NCI-H1436 (cell line): ENCODE measurements at places on chromosomes 7 and 10.

DNA sequence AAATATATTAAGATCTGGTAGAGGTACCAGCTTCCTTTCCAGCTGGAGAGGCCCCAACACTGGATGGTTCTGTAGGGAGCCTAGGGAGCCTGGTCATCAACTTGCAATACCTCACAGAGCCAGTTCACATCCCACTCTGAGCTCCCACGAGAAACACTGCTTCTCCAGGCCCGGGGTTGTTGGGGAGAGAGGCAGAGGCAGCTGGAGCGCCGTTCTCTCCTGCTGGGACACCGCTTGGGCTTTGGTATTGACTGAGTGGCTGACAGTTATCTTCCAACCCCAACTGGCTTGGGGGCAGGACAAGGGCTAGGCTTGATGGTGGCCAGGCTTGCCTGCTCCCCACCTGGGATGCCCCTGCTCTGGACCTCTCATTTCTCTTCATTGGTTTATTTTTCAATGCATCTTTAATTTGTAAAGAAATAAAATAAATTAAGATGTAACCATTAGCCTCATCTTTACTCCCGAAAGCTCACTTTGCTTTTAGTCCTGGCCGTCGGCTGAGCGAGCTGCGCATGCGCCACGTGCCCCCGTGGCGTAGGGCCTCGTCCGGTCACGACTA is 10.0 kb upstream of the CHCHD1 start:
- no peak for DNase-seq

DNA sequence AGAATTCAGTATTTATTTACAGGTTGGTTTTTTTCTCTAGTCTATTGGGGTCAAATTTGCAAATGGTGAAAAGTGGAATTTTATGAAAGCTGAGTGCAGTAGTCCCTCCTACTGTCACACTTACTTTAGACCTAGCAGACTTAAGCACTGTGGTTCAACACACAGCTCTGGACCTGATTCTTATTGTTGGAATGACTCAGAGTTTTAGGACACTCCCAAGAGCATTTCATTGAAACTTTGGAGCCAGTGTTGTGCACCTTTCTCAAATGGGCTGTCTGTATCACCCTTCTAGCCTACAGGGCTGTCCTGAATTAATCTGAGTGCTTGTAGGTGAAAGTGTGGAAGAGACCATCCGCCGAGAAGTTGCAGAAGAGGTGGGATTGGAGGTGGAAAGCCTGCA is 16.1 kb downstream of the NUDT13 start:
- DNase-seq = no peak

DNA sequence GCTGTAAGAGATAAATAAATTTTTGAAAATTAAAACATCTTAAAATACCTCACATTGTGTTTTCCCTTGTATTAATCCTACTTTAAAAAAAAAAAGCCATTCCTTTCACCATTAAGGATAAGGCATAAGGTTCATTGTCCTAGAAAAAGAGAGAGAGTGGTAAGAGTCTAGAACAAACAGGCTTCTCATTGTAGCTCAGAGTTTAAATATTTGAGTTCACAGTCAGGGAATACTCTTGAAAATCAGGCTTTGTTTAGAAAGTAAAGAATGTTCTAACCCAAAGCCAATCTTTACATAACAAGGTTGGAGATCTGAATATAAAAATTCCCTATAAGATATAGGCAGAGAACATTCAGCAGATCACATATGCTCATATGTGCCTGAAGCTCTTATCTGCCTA is 40.2 kb upstream of the TES start:
- DNase-seq = no peak

GRCh38 chr10:86611386-86611785 is 43.0 kb upstream of the OPN4 start:
- no peak for DNase-seq

DNA sequence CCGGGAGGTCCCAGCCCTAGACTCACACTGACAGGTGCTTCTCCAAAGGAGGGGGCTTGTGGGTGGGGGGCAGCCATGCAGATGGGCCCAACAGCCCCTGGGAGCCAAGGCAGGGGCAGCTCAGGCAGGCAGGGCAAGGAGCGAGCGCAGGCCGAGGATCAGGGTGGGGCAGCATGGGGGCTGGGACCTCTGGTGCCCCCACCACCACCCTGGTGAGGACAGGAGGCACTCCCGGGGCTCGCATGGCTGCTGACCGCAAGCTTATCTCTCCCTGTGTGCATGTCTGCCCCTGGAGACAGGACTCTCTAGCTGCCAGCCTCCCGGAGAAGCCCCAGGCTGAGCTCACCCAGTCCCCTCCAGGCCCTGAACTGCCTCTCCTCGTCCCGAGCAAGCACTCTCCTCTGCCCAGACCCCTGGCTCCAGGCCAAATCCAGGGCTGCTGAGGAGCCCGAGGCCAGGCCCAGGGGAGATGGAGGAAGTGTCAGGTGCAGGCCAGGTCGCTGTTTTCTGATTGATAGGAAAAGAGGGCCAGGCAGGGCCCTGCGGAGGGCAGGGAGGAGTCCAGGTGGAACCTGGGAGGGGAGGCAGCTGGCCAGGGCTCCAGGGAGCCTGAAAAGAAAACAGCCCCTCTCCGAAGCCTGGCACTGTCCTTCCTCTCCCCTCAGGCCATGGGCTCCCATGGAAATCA is 39.0 kb downstream of the PDGFA start:
- DNase-seq = no peak

DNA sequence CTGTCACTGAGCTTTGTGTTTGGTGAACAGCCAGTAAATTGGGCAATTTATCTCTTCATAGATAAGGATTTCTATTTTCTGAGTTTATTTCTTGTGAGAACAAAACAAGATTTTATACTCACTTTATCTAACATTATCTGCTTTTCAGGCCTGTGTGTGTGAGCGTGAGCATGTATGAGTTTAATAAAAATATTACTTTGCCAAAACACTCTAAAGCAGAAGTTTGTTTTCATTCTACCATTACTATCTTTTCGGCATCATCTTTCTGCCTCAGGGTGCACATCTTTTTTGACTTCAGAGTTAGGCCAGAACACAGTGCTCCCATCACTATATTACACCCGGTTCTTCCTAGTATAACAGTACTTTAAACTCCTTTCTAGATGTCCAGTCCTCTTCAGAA is 13.0 kb downstream of the ZWINT start:
- no peak for DNase-seq

DNA sequence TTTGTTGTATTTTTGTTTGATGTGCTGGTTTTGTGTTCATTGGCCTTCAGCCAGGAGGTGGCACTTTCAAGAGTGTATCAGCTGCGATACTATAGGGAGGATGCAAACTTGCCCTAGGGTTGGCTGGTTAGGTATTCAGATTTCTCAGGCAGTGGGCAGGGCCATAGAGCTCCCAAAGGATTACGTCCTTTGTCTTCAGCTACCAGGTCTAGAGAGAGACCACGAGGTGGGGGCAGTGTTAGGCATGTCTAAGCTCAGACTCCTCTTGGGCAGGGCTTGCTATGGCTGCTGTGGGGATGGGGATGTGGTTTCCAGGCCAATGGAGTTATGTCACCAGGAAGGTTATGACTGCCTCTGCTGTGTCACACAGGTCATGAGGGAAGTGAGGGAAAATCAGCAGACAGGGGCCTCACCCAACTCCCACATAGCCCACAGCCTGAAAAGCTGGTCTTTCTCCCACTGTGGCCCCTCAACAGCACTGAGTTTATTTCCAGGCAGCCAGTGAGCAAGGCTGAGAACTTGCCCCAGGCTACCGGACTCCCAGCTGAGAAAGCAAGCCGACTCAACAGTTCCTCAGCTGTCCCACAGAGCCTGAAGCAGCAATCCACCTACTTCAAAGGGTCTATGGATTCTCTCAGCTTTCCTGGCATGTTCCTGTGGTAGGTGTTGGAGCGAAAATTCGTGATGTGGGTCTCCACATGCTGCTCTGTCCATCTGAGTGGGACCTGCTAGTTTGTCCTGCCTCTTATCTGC is 227.4 kb upstream of the COBL start:
- no peak for DNase-seq

- DNase-seq = no peak
Measured at GRCh38 chr10:49534670-49535381, 4.1 kb downstream of the ERCC6 start.
